ENCODE measurements at places on chromosomes 11 and 22. TPM values are rescaled to one million over a fixed set of nuclear protein-coding genes. Genes with fewer than 3 reads are reported as not detected.

Gene DPAGT1
- 43.8 TPM for total RNA-seq

Gene PTPN5
- total RNA-seq, result 0.02 TPM

Gene OR5B21
- not detected for total RNA-seq

Gene DNAL4
- total RNA-seq, result 10.2 TPM

Gene RAC2
- total RNA-seq, result 0.27 TPM

Gene FADS2
- total RNA-seq, result 285 TPM

Gene ROBO3
- 2.7 TPM for total RNA-seq

Gene CBY1
- 15.1 TPM for total RNA-seq

Data from A549 treated with CpdA at 1 μM for 4 hours (cell line).